Ecto neural progenitor cell (in vitro differentiated cells): ENCODE measurements at places on chromosomes 3 and 15.
A peak's percentile ranks its signal among the peaks of the same experiment; 100 is the strongest.

- no peak for DNase-seq
These were observed 22.9 kb upstream of the HRH1 start for GRCh38 chr3:11131371-11131770.

GRCh38 chr3:56918111-56918568, 116.4 kb upstream of the ARHGEF3 start:
- DNase-seq: no peak

DNA sequence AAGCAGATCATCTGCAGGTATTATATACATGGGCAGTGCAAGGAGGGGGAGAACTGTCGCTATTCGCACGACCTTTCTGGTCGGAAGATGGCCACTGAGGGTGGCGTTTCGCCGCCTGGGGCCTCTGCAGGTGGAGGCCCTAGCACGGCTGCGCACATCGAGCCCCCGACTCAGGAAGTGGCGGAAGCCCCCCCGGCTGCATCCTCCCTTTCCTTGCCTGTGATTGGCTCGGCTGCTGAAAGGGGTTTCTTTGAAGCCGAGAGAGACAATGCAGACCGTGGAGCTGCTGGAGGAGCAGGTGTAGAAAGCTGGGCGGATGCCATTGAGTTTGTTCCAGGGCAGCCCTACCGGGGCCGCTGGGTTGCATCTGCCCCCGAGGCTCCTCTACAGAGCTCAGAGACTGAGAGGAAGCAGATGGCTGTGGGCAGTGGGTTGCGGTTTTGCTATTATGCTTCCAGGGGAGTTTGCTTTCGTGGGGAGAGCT, 639 bp downstream of the MKRN3 start:
- no peak for DNase-seq

DNA sequence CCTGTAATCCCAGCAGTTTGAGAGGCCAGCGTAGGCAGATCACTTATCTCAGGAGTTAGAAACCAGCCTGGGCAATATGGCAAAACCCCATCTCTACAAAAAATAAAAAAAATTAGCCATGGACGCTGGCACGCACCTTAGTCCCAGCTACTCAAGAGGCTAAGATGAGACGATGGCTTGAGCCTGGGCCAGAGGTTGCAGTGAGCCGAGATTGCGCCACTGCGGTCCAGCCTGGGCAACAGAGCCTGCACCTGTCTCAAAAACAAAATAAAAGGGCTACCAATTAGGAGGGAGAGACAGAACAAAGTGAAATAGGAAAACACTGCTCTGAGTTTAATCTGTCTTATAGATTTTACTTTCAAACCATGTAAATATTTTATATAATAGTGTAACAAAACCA, 33.8 kb downstream of the MSL2 start:
- no peak for DNase-seq

DNA sequence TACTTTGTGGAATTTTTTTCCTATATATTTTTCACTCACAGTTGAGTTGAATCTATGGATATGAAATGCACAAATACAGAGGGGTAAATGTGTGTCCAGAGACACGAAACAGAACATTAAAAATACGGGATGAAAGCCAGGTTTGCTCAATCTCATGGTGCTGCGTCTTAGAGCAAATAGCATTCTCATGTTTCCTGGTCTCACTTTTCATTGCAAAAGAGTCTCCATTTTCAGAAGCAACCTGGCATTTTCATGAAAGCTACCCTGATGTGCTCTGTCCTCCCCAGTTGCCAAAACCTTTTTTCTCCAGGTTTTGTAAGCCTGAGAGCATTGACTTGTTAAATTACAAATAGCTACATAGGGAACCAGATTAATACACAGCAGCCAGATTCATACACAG, 49.5 kb upstream of the MBNL1 start:
- DNase-seq: no peak

DNA sequence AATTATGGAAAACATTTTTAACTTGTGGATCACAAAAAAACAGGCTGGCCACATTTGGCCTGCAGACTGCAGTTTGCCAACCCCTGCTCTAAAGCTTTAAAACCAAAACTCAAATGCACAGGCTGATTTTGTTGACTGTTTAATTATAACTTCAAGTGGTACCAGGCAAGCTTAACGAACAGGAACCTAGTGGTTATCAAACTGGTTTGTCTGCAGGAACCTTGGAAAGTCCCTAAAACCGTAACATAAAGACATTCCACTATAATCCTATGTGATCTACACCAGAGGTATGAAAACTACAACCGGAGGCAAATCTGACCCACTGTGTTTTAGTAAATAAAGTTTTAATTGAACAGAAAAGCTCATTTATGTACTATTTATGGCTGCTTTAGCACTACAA, 52.4 kb downstream of the TBL1XR1 start:
- no peak for DNase-seq

DNA sequence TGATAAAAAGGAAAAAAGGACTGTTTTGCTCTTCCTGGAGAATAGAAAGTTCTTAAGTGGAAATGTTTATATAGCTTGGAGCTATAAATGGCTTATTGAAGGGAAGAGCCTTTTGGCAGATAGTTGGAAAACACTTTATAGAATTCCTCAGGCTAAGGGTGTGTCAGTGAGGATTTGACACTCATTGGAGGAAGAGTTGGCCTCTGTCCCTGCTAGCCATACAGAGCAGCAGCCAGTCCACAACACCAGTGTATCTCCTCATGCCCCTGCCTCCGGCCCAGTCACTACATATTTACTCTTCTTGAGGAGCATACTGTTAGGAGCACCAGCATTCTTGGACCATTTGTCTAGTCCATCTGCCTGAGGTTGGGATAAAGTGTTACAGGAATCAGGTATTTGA, 36.2 kb downstream of the KLHL18 start:
- no peak for DNase-seq

- no peak for DNase-seq
These were observed 63.9 kb downstream of the CHAC1 start for GRCh38 chr15:41017066-41017735.

GRCh38 chr3:15313461-15313860, 18.9 kb downstream of the SH3BP5 start:
- no peak for DNase-seq

DNA sequence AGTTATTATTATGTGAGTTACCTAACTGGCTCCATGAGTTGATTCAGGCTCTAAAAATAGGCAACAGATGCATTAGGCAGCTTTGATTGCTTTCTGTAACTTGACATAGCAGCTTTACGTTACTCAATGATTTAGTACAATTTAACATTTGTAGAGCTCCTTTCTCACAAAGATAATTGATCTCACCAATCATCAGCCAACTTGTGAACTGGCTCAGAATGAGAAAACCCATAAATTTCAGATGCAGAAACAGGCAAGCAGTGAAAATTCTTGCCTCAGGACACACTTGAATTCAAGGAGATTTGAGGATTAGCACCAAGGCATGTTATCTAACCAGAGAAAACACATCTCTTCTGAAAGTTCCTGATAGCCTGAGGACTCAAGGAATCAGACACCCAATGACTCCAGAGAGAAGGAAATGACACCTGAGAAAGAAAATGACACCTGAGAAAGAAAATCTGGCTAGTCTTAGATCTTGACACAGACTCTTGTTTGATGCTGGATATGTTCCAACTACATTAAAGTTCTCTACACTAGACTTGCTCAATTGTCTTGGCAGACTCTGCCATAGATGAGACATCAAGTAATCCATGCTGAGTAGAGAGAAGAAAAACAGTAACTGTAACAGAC, 315.1 kb upstream of the CBLB start:
- no peak for DNase-seq

DNA sequence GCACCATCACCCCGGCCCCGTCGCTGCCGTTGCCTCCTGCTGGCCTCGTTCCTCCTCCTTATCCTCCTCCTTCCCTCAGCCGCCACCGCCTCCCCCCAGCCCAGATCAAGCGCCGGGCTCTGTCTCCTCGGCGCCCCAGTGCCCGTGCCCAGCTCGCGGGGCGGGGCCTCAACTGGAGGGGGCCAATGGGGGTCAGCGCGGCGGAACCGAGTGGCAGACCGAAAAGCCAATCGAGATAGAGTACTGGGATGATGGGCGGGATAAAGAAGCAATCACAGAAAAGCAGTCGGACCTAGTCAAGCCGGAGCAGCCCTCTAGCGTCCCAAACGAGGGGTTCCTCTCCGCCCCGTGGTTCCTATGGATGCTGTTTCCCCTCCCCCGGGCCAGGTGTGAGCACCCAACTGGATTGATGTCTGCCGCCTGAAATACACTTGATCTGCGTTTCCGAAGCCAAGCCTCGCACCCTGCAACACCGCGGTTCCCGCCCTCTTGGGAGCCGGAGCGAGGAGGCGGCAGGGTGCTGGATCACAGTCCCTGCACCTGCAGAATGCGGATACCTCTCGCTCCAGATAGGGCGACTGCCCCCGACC, at the start of gene FRMD5:
Gene FRMD5, minus strand, starts transcription at position 121 of the 590 bp plus-strand sequence.
- peak; percentile 96 for DNase-seq

DNA sequence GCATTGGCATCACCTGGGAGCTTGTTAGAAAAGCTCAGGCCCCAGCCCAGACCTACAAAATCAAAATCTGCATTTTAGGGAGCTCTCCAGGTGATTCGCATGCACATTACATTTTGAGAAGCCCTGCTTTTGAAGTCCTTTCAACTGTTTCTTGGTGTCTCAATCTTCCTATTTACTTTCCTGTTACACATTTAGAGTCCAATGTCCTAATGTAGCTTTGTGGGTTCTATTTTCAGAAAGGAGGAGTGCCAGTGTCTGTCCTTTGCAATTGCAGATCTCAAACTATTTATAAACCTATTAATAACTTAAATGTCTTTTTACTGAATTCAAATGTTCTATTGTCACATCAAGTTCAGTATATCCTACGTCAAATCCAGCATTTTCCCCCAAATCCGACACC, 27.8 kb upstream of the MYRIP start:
- no peak for DNase-seq

DNA sequence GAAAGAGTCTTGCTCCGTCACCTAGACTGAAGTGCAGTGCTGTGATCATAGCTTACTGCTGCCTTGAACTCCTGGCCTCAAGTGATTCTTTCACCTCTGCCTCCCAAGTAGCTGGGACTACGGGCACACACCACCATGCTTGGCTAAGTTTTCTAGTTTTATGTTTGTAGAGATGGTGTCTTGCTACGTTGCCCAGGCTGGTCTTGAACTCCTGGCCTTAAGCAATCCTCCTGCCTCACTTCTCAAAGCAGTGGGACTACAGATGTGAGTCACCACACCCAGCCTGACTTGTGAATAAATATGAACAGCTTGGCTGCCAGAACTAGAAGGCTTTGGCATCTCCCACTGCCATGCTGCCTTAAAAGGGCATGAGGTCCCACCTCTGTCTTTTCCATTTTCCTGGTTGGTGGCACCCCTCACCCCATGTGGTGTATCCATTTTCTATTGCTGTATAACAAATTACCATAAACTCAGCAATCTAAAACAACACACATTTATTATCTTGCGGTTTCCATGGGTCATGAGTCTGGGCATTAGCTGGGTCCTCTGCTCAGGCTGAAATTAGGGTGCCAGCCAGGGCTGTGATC, 44.3 kb downstream of the PTPRG start:
- no peak for DNase-seq

- no peak for DNase-seq
These were observed 44.2 kb downstream of the IQGAP1 start for GRCh38 chr15:90432253-90432652.

- DNase-seq: no peak
These were observed 137.7 kb upstream of the EOMES start for GRCh38 chr3:27859821-27860220.

DNA sequence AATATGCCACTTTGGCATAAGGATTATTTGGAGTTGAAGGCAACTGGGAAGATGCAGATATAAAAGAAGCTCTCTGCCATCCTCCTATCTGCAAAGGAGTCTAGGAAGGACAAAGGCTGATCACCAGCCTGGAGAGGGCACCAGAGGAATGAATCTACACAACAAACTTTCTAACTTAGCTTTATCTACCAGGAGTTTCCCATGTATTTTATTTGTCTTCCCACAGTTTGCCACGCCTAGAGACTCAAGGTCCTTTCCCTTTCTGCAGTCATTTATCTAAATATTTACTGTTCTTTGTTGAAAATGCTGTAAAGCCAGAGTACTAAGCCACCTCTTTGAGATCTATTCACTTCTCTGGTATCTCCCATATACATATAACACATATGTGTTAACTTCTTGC, 32.2 kb downstream of the GPR176 start:
- DNase-seq: no peak

- peak; percentile 83 for DNase-seq
These were observed 27.6 kb upstream of the TRPM1 start for GRCh38 chr15:31128919-31129768.

GRCh38 chr15:89058876-89059405, 29.3 kb upstream of the ABHD2 start:
- DNase-seq: no peak

- DNase-seq: no peak
These were observed 47.9 kb upstream of the FEZF2 start for GRCh38 chr3:62421207-62421606.

GRCh38 chr15:66004618-66005262, 135.4 kb downstream of the RAB11A start:
- peak; percentile 51 for DNase-seq

- DNase-seq: no peak
These were observed 238.0 kb upstream of the LRIG1 start for GRCh38 chr3:66738625-66739365.

DNA sequence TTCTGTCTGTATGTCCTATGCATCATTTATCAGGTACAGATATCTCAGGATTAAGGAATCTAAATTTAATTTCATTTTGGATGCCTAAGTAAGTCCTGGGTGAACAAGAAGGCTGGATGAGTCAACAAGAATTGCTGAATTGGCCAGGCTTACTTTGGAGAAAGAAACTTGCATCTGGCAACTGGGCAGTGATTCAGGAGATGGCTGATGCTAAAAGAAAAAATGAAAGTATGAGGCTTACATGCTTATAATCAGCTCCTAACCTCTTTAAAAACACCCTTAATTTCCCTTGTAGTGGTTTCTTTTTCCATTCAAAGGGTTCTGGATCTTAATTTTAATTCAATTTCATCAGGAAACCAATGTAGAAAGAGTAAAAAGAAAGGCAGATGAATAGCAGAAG, 228.8 kb upstream of the PEX5L start:
- no peak for DNase-seq

DNA sequence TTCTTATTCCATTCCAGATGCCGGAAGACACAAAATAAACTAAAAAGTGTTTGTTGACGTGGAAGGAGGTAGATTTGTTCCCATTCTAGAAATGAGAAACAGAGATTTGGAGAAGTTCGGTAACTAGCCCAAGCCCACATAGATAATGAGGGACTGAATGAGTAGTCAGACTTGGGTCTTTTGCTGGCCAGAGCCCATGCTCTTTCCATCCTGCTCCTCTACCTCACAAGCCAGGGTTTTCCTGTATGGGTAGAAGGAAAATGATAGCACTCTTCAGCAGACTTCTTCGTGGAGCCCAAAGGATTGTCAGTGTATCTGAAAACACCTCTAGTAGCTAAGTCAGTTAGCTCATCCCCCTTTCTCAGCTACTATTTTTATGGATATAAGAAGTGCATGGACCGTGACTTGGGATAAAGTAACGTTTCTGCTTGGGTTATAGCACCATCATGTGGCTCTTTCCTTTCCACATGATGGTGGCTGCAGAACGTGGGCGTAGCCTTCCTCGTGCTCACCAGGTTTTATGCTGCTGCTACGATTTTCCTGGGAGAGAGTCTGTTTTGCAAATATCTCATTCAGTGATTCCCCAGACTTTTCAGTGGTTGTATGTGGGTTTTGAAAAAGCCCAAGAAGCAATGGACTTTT, 84.6 kb downstream of the DGKG start:
- no peak for DNase-seq
